ENCODE measurements at places on chromosomes 3 and 15.

DNA sequence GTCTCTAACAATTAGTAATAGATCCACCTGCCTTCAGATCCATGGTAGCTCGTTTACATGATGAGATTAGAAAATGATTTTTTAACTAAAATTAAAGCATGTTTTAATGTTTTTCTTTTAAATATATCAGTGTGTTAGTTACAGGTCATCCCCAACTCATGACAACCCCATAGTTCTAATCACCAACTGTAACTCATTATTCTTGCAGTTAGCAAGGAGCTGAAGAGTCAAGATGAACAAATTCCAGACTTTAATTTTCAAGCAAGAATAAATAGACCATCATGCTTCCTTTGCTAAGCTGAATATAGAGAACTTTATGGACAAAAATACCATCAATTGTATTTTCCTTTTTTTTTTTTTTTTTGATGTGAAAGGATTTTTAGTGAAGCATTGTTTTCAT is 101.1 kb downstream of the TOP2B start:
- DNase-seq, result no peak

DNA sequence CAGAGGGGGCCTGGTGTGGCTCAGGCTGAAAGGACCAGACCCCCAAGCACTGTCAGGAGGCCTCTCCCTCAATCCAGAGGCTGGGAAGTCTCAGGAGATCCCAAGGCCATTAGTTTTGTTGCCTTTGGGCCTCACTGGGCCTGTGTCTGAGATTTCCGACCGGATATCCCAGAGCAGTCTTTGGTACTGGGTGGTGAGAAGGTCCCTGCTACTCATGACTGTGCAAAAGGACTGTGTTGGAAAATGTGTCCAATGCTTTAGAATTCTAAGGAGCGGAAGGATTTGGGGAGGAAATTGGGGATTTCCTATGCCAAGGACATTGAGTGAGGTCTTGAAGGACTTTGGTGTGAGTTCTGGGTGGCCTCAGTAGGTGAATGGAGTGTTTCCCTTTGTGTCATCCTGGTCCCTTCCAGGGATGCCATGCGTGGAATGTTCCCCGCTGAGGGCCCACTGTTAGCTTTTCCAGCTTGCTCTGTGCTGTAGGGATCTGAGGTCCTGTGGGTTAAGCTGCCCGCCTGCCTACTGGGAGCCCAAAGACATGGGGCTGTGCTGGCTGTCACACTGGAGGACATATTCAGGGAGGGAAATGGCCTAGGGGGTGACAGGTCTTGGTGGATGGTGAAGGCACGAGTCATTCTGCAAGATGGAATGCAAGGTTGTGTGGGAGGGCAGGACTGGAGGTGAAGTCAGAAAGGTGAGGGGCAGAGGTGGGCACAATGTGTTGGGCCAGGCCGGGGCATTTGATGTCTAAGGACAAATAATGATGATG is 16.4 kb downstream of the SMAD6 start:
- no peak for DNase-seq

DNA sequence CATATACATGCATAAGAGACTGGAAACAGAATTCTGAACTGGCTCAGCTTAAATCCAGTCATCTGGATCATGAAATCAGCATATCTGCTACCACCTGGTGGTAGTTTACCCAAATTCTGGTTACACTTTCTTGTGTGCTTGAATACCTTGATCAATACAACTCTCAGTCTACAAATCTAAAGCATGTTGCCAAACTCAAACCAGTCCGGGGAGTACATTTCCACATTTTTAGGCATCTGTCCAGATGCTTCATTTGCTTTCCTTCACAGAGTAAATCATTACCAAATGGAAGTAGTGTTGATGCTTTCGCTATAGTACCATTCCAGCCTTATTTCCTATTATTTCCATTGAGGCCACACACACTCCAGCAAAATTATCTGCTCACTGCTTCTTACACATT is 126.4 kb downstream of the P2RY1 start:
- DNase-seq, result no peak

DNA sequence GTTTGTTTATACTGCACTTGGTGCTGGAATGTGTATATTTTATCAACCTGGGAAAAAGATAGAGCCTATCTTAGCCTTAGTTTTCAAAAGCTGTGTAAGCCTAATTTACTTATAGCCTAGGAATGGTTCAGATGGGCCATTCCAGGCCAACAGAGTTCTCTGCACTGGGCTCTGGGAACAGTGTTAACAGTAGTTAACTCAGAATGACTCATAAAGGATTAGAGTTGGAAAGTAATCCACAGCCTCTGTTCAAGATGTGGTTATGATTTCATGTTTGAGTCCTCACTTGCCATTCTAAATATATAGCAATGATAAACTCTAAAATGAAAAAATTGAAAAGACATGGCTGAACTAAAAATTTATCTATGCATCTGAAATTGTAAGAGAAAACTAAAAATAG is 22.6 kb upstream of the PEX5L start:
- DNase-seq, result no peak

DNA sequence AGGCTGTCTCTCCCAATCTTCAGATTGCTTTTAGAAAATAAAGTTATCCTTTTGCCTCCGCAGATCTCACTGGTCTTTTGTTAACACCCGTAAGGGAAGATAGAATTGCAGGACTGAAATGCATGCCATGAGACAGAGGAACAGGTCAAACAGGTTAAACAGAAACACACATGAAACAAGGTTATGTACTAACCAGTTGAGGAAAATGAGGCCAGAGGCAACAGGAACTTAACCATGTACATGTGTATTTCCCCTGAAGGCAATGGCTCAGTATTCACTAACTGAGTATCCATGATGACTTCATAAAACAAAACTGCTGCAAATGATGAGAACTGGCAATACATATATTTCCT is 169.1 kb upstream of the NSMCE3 start:
- no peak for DNase-seq

DNA sequence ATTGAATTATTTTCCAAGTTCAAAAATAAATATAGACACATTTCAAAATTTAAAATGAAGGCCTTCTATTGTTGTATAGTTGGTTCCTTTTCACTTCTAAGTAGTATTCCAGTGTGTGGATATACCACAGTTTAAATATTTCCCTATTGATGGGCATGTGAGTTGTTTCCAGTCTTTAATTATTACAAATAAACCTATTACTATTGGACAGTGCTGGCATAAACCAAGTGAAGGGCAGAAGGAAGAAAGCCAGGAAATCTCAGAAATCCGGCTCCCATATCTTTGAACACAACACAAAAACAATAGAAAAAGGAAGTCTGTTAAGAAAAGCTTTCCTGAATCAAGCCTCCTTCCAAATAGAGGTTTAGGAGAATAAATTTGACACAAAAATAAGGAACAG is 26.1 kb downstream of the GOLGB1 start:
- no peak for DNase-seq

DNA sequence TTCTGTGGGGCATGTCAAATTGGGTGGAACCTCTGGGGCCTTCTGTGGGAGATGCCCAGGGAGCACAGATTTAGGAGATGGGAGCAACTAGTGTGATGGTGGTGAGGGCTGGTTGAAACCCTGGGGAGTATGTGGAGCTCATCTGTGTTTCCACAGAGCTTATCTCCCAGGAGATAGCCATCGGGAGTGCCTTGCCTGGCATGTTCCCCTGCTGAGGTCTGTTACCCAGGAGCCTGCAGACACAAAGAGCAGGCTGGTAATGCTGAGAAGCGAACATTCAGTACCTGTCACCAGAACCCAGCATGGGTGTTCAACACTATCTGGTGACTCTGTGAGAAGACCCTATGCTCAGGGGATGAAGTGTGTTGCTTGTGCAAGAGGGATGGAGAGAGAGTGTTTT is 85.0 kb downstream of the CLSTN2 start:
- no peak for DNase-seq

GRCh38 chr15:43251185-43251870 is 15.4 kb downstream of the TGM5 start:
- DNase-seq, result no peak
